ENCODE measurements at places on chromosomes 2 and 18.

- DNase-seq = no peak
These were observed at the start of gene MATN3 for GRCh38 chr2:20012282-20013125. Gene MATN3, minus strand, starts transcription at chr2:20012668. Its CDS starts 37 bp downstream, at chr2:20012631.

GRCh38 chr2:112572005-112572404, 12.4 kb upstream of the CHCHD5 start:
- DNase-seq = no peak

GRCh38 chr2:36455788-36456187, 100.2 kb downstream of the CRIM1 start:
- no peak for DNase-seq

- no peak for DNase-seq
These were observed 372.0 kb downstream of the KCNJ3 start for GRCh38 chr2:155070489-155070888.

DNA sequence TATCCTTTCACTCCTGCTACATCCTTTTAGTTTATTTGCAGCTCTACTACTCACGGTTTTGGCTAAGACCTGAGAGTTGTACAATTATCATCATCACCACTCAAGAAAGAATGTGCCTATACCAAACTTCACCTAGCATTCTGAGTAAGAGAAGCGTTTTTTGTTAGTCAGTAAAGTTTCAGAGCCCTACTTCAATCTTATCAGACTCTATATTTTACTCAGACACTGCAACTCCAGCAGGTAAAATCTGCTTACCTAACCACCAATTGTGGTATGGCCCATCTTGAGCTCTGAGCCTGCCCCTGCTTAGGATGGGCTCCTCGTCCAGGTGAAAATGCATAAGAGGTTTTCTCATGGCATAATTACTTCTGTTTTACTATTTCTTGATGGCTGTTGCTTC, 37.1 kb downstream of the ICOS start:
- DNase-seq = no peak

GRCh38 chr2:120559401-120559800, 176.3 kb upstream of the GLI2 start:
- DNase-seq = no peak

DNA sequence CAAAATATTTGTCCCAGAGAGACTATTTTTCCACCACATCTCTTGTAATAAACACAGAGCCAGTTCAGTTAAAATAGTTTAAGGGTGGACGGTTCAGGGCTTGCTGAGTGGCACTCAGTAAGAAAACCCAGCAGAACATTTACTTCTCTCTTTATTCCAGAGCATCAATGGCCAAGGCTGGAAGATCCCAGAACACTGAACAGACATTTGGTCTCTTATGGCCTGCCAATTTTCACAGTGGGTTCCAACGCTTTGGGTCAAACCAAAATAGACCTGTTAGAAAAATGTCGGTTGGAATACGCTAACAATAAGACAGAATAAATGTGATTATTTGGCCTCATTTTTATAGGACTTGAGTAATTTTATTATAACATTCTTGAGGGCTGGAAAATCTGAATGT, 580.3 kb upstream of the TMEFF2 start:
- DNase-seq = no peak

GRCh38 chr2:67159929-67160328, 237.2 kb upstream of the ETAA1 start:
- no peak for DNase-seq

- DNase-seq = no peak
These were observed 30.5 kb upstream of the SNED1 start for GRCh38 chr2:240967681-240968621.

- DNase-seq = no peak
These were observed 522.7 kb downstream of the THSD7B start for GRCh38 chr2:137287913-137288639.

- DNase-seq = no peak
These were observed 1.7 kb downstream of the PTRHD1 start for GRCh38 chr2:24791452-24791851.

GRCh38 chr2:17971531-17972125, 93.2 kb downstream of the KCNS3 start:
- DNase-seq = no peak

DNA sequence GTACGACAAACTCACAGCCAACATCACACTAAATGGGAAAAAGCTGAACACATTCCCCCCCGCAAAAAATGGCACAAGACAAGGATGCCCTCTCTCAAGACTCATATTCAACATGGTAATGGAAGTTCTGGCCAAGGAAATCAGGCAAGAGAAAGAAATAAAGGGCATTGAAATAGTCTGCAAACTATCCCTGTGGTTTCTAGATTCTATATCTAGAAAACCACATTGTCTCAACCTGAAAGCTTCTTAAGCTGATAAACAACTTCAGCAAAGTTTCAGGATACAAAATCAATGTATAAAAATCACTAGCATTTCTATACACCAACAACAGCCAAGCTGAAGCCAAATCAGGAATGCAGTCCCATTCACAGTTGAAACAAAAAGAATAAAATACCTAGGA, 294.6 kb upstream of the CYP26B1 start:
- DNase-seq = no peak

GRCh38 chr18:56748698-56749268, 97.6 kb downstream of the WDR7 start:
- DNase-seq = no peak

DNA sequence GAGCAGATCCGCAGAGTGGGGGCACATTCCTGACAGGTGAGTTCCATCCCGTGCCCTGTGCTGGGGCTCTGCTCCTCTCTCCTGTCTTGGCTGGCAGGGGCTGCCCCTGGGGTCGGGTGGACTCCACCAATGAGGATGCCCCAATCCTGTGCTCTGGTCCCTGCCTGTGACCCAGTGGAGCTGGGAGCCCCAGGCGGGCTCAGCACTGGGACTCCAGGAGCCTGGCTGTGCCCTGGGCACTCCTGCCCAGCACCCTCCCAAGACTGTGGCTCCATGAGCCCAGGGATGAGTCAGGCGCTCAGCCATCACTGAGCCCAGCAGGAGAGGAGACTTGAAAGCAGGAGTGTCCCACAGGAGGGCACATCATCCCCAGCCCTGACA, 53.9 kb downstream of the MBP start:
- DNase-seq = no peak

DNA sequence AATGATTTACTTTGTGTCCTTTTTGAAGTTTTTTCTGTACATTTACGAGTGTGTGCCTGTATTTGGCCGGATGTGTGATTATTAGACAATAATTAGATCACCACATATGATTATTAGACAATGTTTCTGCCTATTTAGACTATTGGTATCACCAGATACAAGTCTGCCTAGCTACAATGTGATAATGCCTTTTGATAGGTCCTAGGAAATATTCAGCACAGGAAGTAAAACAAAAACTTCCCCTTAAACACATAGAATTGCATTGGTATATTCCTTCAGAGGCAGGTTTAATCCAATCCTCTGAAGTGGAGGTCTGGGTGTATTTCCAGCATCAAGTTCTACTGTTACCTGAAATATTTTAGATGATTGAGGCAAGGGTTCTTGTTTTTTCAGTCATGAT, 275.1 kb downstream of the TGIF1 start:
- DNase-seq = no peak

GRCh38 chr2:8682719-8683667, 1.1 kb downstream of the ID2 start:
- DNase-seq = no peak

GRCh38 chr2:78845664-78846185, 179.8 kb upstream of the REG3G start:
- no peak for DNase-seq

GRCh38 chr2:96859099-96859649, 1.4 kb upstream of the ANKRD39 start:
- DNase-seq = no peak

DNA sequence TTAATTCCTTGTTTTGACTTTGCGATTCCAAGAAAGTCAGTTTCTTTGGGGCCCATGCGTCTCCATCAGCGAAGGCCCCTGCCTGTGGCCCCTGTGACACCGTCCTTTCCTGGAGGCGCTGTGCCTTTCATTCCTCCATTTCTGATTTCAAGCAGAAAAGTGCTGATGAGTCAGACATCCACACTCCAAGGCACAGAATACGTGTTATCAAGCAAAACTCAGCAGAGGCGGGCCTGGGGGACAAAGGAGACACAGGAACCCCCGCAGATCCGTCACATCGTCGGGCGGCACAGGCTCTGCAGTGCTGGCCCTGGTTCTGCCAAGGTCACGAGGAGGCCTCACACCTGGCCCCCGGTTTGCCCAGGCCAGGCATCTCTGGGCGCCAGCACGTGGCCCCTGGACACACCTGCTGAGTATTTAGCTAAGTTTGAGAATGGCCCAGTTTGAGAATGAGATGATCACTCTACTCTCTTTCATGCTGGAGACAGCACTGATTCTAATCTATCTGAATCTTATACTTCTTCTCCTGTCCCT, 7.2 kb upstream of the SALL3 start:
- DNase-seq = no peak

GRCh38 chr2:100137318-100137717, 5.1 kb downstream of the AFF3 start:
- DNase-seq = no peak

- DNase-seq = no peak
These were observed 23.5 kb upstream of the SKOR2 start for GRCh38 chr18:47274961-47275360.

GRCh38 chr2:80351231-80351630, 46.7 kb upstream of the LRRTM1 start:
- no peak for DNase-seq
